ENCODE measurements at places on chromosomes 1 and 21. TPM values are rescaled to one million over a fixed set of nuclear protein-coding genes. Genes with fewer than 3 reads are reported as not detected.

DNA sequence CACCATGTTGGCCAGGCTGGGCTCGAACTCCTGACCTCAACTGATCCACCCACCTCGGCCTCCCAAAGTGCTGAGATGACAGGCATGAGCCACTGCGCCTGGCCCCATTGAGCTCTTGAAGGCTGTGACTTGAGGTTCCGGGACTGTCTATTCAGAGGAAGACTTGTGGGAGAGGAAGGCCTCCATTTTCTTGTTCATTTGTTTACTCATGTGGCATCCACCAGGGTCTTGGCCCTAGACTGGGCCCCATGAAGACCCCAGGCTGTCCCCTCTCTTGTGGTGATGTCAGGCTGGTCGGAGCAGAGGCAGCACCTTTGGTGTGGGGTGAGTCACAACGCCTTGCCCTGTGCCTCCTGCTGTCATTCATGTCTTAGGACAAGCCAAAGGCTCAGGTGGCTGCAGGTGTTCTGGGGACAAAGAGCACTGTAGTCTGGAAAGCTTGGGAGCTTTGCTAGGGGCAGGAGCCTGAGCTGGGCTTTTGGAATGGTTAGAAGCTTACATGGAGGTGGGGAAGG, 224.6 kb upstream of the C1orf174 start:
- no peak for DNase-seq

GRCh38 chr1:193185901-193186731, at the start of gene B3GALT2:
Gene B3GALT2, minus strand, starts transcription at chr1:193186613. Its CDS starts 5,051 bp downstream, at chr1:193181562.
- peak; percentile 43 for DNase-seq

The FCGR1A gene
- not detected for total RNA-seq

DNA sequence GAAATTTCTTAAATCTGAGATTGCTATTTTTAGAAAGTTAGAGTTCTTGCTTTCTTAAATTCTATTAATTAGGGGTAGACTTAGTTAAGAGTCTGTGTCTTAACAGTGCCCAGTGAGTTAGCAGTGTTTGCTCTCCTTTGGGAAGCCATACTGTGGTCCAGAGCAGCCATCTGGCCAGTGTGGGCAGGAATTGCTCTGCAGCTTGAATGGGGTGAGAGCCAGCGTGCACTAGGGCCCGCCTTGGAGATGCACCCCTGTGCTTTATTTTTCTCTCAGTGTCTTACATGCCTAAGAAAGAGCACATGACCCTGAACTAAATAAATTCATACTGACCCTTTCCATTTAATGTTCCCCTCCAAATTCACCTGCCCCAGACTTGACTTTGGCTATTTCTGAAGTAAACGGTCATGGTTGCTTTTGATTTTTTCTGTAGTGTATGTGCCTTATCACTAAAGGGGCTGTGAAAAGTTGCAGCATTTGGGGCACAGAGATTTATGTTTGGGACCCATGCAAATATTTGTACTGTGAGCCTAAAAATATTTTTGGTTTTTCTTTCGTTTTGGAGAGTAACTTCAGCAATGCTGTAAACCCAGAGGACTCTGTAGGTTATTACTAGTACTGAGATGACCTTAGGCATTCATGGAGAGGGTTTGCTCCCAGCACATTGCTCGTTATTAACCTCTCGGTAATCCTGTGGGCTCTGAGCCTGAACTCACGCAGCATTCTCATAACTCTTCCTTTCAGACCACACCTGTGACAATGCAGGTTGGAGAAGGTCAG, 21.3 kb upstream of the KCNQ4 start:
- DNase-seq: no peak

- DNase-seq: no peak
Observed at GRCh38 chr1:5904551-5904950, 87.7 kb downstream of the NPHP4 start.

DNA sequence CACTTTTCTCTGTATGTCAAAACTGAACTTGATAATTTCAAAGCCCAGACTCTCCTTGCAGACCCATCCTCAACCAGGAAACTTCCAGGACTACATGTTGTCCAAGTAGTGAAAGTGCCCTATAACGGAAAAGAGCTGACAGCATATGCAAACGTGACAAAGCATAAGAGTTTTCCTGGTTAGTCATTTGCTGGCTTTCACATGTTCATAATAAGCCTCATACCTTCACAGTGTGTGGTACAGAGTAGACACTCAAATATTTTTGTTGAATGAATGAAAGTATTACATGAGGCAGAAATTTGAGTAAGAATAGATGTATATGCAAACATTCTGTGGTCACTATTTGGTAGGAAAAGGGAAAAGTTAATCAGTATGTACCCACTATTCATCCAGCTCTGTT, 473.3 kb downstream of the MRPL39 start:
- DNase-seq: no peak

DNA sequence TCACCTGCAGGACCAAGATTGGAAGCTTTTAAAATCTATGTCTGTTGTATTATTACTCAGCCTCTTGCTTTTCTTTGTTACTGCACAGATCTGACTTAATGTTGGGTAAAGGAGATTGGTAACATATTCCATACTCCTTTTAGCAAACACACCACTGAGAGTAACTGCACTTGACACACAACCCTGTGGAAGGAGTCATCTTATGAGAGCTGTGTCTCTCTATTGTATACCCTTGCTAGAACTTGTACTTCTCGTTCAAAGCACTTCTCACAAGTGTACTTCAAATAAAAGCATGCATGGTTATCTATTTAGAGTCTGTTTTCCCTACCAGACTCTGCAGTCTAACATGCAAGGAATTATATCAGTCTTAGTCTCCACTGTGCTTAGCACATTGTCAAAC, 813.4 kb downstream of the ADGRL2 start:
- no peak for DNase-seq

- peak; percentile 4 for DNase-seq
Observed at GRCh38 chr1:53725238-53725689, 13.7 kb downstream of the GLIS1 start.

The VHLL gene
- not detected for total RNA-seq

The MYOC gene
- total RNA-seq: not detected

DNA sequence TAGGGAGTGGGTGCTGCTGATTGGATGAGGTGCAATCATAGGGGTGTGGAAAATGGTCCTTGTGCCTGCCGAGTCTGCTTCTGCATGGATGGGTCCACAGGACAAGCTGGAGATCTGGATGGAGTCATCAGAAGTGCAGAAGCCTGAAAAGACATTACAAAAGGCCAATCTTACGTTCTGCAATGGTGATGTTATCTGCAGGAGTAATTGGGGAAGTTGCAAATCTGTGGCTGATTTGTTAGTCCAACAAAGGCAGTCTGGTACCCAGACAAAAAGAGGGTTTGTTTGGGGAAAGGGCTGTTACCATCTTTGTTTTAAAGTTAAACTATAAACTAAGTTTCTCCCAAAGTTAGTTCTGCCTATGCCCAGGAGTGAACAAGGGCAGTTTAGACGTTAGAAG, 166.5 kb downstream of the PGBD5 start:
- DNase-seq: no peak

DNA sequence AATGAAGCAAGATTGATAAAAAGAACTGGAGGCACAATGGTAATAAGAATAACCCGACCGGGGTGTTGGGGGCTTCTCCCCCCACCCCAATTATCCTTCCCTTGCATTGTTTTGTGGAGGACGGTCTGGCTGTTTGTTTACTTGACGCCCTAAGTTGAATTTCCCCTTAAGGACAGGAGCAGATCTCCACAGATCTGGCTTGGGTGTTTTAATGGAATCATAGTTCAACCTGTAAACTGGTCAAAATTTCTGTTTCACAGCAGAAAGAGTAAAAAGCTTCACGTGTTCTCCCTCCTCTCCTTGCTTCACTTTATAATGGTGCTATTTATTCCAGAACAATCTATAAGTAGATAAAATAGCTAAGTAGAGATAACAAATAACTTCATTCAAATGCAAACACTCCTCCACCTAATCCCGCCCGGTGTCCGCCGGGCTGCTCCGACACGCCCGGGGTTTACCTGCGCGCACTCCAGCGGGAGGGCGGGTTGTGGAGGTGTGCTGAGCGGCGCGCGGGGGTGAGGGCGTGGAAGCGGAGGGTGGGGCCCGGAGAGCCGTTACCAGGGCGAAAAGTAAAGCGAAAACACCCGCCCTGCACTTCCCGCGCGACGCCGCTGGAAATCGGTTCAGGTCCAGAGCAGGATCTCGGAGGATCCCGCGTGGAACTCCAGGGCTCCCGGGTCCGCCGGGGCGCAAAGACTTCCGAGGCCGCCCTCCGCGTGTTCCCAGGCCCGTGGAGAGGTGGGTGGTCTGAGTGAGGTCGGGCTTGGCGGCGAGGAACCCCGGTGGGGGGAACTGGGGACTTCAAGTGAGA, 2.0 kb upstream of the ATF3 start:
- peak; percentile 78 for DNase-seq

DNA sequence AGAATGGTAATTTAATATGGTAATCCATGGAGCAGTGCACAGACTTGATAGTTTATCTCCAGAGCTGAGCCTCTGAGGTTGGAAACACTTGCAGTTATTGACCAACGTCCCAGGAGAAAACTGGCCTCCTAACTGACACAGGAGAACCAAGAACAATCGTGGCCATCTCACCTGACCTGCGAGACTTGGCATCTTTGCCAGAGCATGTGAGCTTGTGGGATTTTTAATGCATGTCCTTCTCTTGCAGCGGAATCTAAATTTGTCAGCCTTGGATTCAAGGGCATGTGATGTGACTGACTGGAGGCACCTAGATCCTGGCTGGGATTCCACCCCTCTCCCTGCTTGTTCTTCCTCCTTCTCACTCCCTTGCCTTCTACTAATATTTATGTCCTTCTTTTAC, 27.8 kb upstream of the SLC26A9 start:
- no peak for DNase-seq

The PTCH2 gene
- total RNA-seq: under 0.01 TPM

The SELP gene
- total RNA-seq: not detected

- no peak for DNase-seq
Observed at GRCh38 chr1:3948344-3948743, 48.3 kb upstream of the C1orf174 start.

- no peak for DNase-seq
Observed at GRCh38 chr1:241408170-241408569, 51.2 kb upstream of the RGS7 start.

GRCh38 chr1:110339407-110340206, 430 bp downstream of the RBM15 start:
- no peak for DNase-seq

DNA sequence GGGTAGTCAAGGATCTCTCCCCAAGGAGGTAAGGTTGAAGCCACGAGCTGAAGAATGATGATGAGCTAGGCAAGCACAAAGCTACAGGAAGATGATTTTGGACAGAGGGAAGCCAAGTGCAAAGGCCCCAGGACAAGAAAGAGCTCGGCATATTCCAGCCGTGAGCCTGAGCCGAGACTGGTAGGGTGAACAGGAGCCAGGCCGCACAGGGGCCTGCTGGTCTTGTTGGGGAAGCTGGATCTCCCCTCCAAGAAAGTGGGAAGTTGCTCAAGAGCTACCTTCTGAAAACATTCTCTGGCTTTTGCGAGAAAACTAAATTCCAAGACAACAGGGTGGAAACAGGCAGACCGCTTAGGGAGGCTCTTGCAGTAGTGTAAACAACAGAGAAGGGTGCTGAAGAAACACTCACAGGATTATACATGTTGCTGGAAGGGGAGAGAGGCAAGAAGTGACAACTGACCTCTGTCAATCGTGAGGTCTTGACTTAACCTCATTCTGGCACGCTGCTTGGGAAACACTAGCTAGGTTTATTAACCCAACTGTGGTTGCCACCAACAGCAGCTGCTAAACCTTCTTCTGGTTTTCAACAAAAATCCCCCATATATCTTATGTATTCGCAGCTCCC, 625.2 kb downstream of the SMYD3 start:
- no peak for DNase-seq

DNA sequence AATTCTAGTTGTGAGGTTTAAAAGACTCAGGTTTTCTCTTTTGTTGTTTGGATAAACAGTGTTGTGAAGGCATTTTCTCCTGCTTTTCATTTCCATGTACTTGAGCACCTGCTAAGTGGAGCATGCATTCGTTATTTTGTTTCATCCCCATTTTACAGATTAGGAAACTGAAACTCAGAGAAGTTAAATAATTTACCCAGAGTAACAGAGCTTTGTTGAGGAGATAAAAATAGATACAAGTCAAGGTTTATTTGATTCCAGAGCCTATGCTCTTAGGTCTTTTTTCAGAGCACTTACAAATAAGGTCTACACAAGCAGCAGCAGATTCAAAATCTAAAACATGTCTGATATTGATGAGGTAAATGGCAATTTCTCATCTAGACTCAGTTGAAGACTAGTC, 254.7 kb upstream of the PTBP2 start:
- DNase-seq: no peak

GRCh38 chr1:6420454-6421042, 829 bp upstream of the HES2 start:
- DNase-seq: no peak

DNA sequence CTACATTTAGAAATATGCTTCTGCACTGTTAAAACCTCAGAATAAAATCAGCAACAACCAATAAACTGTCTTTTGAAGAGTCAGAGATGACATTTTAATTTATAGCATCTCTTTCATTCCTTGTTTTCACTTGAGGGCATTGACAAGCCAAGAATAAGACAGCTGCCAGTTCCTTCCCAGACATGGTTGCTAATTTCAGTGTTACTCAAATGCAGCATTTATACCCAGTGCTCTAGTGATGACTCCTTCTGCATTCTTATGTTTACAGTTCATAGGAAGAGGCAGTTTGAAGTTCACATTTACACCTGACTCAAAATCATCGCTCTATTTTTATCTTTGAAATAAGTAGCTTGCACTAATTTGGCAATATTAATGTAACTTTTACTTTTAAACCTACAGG, 44.9 kb downstream of the PLA2G4A start:
- no peak for DNase-seq

- no peak for DNase-seq
Observed at GRCh38 chr1:7406641-7407543, 364.2 kb upstream of the VAMP3 start.

DNA sequence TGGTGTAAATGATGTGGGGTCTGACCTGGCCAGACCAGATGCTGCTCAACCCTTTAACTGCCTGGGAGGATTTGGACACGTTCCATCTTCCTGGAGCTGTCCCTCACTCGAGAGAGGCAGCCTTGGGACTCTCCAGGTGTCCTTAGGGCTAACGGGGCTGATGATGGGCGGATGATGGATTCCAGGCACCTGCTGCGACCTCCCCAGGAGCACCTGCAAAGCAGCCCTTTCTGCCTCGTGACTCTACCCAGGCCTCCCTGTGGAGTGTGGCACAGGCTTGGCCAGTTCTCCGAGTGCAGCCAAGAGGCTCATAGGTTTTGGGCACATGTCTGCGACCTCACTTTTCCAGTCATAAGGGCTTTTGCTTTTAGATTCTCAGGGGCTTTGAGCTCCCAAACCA, 12.3 kb upstream of the TRIM17 start:
- no peak for DNase-seq

DNA sequence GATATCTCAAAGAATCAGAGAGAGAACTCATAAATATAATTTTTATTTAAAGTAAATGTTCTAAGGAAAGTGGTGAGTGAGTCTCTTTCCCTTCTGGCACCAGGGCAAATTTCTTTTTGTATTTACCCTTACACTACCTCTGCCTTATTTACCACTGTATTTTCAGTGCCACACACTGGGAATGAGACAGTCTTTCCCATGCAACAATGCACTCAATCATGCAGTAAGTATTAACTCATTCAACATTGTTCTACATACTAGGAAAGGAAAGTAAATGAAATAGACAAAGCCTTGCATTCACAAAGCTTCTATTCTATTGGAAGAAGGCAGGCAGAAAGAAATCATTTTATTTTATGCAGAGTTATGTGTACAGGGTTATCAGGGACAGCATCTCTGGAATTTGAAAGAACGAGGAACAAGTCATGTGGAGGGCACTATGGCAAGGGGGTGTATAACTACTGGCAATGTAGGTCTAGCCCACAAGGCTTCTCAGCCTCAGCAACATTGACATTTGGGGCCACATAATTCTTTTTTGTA, 129.8 kb upstream of the PRDX6 start:
- no peak for DNase-seq

- DNase-seq: no peak
Observed at GRCh38 chr1:47024141-47024801, 802 bp downstream of the CYP4X1 start.

The TRMT1L gene
- 23.0 TPM for total RNA-seq

The KRTAP7-1 gene
- not detected for total RNA-seq
